Thyroid gland (tissue), 4 donors: ENCODE measurements at places on chromosomes 13 and 19. TPM values are rescaled to one million over a fixed set of nuclear protein-coding genes. Genes with fewer than 3 reads are reported as not detected.

- no peaks in the 10 kb centered on the region for H3K4me1 ChIP-seq
- H3K36me3 ChIP-seq: no peaks in the 10 kb centered on the region
- H3K27ac ChIP-seq: no peak overlapping the region
- no peak for DNase-seq
- no peaks in the 10 kb centered on the region for H3K27me3 ChIP-seq
Observed at GRCh38 chr19:56959205-56959604, 118.7 kb upstream of the PEG3 start.

- H3K27me3 ChIP-seq: no peaks in the 10 kb centered on the region
- no peak for DNase-seq
- H3K27ac ChIP-seq: no peak overlapping the region
- no peak overlapping the region for H3K4me3 ChIP-seq
- H3K36me3 ChIP-seq: no peaks in the 10 kb centered on the region
- H3K4me1 ChIP-seq: peaks cover 21% of the 10 kb centered on the region
Observed at GRCh38 chr19:38737281-38737865, 6.9 kb downstream of the CAPN12 start.

FOXO1 gene
- 65.2 TPM for total RNA-seq

CPT1C gene
- total RNA-seq: 2.6 TPM

IZUMO2 gene
- not detected for total RNA-seq

PSG1 gene
- 1.3 TPM for total RNA-seq

DNA sequence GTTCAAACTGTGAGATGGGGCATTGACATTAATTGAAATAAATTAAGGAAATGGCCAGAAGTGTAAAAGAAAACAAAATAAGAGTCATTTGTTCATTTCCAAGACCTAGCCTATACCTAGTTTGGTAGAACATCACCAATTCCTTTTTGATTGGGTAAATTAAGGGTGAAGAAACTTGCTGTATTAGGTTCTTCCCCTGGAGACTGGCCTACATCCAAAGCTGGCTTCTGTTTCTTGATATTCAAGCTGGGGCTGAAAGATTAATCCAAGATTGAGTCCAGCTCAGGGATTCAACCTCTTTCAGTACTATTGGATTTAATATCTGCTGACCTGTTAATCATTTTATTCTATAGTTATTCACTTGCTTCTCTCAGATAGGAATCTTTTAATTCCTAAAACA is 183.2 kb downstream of the GPC6 start:
- DNase-seq: no peak
- H3K27ac ChIP-seq: no peak overlapping the region
- no peaks in the 10 kb centered on the region for H3K36me3 ChIP-seq

GRCh38 chr19:2613507-2614295 is 88.8 kb downstream of the GNG7 start:
- H3K27ac ChIP-seq: no peak overlapping the region
- H3K27me3 ChIP-seq: no peaks in the 10 kb centered on the region
- H3K4me1 ChIP-seq: peaks cover 25% of the 10 kb centered on the region
- no peak overlapping the region for H3K4me3 ChIP-seq
- DNase-seq: peak; percentile 42
- no peaks in the 10 kb centered on the region for H3K36me3 ChIP-seq

GRCh38 chr13:59280297-59280696 is 883.4 kb downstream of the DIAPH3 start:
- H3K4me3 ChIP-seq: no peak overlapping the region
- H3K4me1 ChIP-seq: peaks cover 5% of the 10 kb centered on the region
- no peak overlapping the region for H3K27ac ChIP-seq
- no peaks in the 10 kb centered on the region for H3K27me3 ChIP-seq
- no peak for DNase-seq

GRCh38 chr19:47095476-47096099 is 18.0 kb downstream of the ZC3H4 start:
- H3K4me3 ChIP-seq: no peak overlapping the region
- no peaks in the 10 kb centered on the region for H3K36me3 ChIP-seq
- no peaks in the 10 kb centered on the region for H3K27me3 ChIP-seq
- H3K27ac ChIP-seq: peak overlapping the region; percentile 92
- DNase-seq: peak; percentile 28

SOX1 gene
- not detected for total RNA-seq

DNA sequence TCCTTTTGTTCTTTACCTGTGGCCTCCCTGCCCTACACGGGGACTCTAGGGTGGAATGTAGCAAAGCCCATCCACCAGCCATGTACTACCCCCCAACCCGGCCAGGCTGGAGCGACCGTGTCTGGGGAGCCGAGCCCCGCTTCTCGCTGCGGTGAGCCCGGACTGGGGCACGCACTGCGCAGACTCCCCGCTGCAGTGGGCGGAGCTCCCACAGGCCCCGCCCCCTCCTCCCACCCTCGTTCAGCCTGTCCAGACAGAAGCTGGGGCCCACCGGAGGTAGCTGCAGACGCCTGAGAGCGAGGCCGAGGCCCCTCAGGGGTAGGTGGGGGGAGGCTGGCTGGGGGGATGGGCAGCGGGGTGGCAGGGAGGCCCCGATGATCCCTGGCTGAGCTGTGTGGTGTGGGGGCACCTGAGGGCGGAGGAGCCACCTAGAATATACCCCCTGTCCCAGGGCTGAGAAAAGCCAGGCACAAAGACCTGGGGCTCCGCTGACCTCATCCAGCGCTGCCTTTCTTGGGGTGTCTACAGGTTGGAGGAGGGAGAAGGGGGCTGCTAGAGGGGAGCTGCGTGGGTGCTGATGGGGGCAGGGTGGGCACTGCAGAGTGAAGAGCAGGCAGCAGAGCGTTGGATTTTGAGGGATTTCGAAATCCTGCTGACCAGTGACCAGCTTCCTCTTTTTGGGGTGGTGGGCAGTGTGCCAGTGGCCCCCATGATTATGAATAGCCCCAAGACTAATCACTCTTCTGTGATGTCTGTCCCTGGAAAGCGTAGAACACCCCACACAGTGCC is 17.3 kb downstream of the PLD3 start:
- H3K4me3 ChIP-seq: no peak overlapping the region
- no peak overlapping the region for H3K27ac ChIP-seq
- peaks cover 9% of the 10 kb centered on the region for H3K4me1 ChIP-seq

DNA sequence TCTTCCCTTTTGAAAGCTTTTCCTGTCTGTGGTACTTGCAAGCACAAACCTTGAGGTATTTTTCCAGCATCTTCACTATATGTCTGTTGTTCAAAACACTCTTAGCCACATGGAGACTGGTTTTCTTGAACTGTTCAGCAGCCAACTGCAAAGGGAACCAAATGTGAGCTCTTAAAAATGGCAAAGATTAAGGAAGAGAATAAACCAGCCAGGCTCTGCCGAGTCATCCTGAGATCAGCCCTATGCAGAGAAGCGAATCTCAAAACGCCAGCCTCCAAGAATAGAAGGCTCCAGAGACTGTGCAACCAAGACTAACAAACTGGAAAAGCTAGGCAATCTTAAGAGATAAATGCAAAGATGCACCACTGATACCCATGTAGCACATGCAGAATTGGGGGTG is 20.7 kb downstream of the AKAP8 start:
- H3K27me3 ChIP-seq: no peaks in the 10 kb centered on the region
- no peak overlapping the region for H3K4me3 ChIP-seq
- H3K36me3 ChIP-seq: peaks cover 61% of the 10 kb centered on the region
- DNase-seq: no peak
- H3K4me1 ChIP-seq: no peaks in the 10 kb centered on the region

DNA sequence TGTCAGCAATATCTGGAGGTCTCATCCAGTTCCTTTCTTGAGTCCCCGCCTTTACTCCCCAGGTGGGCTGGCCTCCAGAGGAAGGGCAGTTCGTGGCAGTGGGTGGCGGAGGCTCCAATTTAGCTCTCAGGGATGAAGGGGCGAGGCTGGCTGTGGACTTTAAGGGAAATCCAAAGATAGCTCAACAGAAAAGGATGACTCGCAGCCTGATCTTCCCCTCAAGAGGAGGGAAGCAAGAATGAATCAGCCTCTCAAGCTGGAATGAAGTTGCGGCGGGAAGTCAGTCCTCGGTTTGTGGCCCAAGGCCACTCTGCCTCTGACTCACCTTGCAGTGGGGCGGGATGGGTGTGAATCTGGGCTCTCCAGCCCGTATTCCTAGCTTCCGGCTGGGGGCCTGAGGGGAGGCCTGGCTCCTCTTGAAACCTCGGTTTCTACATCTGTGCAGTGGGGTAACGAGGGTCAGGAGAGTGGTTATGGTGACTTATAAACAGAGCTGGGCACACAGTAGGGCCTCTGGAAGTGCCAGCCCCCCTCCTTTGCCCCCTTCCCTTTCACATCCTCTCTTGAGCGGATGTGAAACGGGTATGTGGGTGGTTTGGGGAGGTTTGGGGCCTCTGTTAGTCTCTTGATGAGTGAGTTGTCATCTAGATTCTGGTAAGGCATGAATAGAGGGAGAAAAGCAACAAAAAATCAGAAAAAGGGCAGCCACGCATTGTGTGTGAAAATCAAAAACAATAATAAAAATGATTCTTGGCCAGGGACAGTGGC is 10.5 kb upstream of the SMG9 start:
- no peaks in the 10 kb centered on the region for H3K27me3 ChIP-seq
- no peaks in the 10 kb centered on the region for H3K36me3 ChIP-seq
- peaks cover 12% of the 10 kb centered on the region for H3K4me1 ChIP-seq
- no peak for DNase-seq
- H3K4me3 ChIP-seq: no peak overlapping the region
- peak overlapping the region; percentile 63 for H3K27ac ChIP-seq

DNA sequence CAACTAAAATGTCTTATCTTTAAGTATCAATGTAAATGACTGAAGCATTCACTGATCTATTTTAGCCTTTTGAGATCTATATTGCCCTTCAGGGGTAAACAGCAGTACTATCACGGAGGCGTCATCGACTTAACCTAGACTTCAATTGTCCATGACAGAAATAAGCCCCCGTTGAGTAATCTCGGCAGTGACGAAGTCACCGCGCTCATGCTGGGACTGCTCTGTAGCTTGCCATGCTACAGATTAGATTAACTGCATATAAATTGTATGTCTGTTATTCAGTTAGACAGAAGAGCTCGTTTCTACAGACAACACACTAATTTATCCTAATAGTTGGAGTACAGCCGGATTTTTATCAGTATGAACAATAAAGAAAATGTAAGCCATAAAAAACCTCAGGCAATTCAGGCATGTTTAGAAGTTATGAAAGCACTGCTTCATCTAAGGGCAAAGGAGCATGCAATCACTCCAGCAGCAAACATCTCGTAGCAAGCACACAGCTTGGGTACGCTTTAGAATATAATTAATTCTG is 56.6 kb downstream of the TUBGCP3 start:
- H3K27me3 ChIP-seq: no peaks in the 10 kb centered on the region
- H3K27ac ChIP-seq: no peak overlapping the region
- no peaks in the 10 kb centered on the region for H3K36me3 ChIP-seq
- no peaks in the 10 kb centered on the region for H3K4me1 ChIP-seq
- DNase-seq: no peak

GRCh38 chr19:42086770-42087550 is 11.0 kb downstream of the ZNF574 start:
- no peak overlapping the region for H3K27ac ChIP-seq
- DNase-seq: no peak
- H3K4me1 ChIP-seq: no peaks in the 10 kb centered on the region
- H3K4me3 ChIP-seq: no peak overlapping the region
- no peaks in the 10 kb centered on the region for H3K36me3 ChIP-seq

LILRA5 gene
- 0.45 TPM for total RNA-seq

DNA sequence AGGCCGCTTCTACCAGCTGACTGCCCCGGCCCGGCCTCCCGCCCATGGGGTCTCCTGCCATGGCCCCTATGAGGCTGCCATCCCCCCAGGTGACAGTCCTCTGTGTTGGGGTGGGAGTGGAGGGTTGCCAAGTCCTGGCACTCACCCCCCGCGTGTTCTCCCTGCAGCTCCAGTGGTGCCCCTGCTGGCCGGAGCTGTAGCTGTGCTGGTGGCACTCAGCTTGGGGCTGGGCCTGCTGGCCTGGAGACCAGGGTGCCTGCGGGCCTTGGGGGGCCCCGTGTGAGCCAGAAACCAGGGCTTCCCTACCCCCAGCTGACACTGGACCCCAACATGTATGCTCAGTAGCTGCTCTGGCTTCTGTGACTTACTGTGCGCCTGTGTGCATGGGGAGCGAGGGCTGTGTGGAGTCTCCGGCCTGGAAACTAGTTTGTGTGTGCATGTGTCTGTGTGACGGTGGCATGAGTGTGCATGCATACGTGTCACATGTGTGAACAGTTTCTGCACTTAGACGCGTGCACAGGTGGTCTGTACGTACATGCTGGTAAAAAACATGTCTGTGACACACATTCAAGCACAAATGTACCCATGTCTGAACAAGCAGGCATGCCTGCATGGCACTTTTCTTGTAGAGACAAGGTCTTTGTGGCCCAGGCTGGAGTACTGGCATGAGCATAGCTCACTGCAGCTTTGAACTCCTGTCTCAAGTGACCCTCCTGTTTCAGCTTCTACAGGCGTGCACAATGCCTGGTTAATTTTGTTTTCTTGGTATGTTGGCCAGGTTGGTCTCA is 4.9 kb downstream of the ACP4 start:
- peak; percentile 10 for DNase-seq
- peaks cover 14% of the 10 kb centered on the region for H3K36me3 ChIP-seq
- H3K4me1 ChIP-seq: no peaks in the 10 kb centered on the region
- no peak overlapping the region for H3K27ac ChIP-seq
- H3K27me3 ChIP-seq: no peaks in the 10 kb centered on the region

DNA sequence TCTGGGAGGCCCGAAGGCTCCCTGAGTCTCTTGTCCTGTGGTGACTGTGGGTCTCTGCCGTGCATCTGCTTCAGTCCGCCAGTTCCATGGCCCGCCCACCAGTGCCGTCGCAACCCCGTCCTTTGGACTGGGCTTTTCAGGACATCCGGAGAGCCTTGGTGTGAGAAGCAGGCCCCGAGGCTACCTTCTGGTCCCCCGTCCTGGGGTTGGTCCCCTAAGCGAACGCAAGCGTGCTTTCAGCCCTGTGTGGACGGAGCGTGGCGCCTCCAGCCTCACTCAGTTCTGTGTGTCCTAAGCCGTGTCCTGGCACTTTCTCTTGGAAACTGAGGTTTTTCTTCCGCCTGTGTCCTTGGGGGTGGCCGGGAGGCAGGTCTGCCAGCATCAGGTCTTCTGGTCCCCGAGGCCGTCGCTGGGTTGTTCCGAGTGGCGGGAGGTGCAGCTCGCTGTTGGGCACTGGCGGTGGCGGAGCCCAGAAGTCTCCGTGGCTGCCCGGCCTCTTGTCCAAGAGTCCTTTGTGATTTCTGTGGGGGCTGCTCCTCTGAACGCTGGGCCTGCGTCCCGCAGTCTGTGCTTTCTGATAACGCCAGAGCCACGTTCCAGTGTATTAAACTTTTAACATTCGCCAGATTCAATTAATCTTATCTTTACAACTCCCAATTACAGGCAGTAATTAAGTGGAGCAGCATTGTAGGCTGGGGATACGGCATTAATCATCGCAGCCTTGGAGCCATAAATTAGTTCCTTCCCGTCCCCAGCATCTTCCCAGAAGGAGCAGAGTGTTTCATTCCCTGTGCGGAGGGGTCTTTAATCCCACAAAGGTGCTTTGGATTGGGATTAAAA is 99.5 kb downstream of the KDM4B start:
- peaks cover 6% of the 10 kb centered on the region for H3K4me1 ChIP-seq
- DNase-seq: no peak
- peaks cover 14% of the 10 kb centered on the region for H3K36me3 ChIP-seq
- no peak overlapping the region for H3K4me3 ChIP-seq

BEST2 gene
- total RNA-seq: not detected

- H3K4me3 ChIP-seq: no peak overlapping the region
- H3K36me3 ChIP-seq: no peaks in the 10 kb centered on the region
- H3K27me3 ChIP-seq: no peaks in the 10 kb centered on the region
- H3K27ac ChIP-seq: no peak overlapping the region
- no peaks in the 10 kb centered on the region for H3K4me1 ChIP-seq
- no peak for DNase-seq
Observed at GRCh38 chr13:55981381-55981780, 1159.3 kb upstream of the PRR20A start.

APOC4 gene
- total RNA-seq: not detected

GRCh38 chr19:4186087-4186993 is 3.9 kb downstream of the ANKRD24 start:
- no peaks in the 10 kb centered on the region for H3K36me3 ChIP-seq
- H3K27ac ChIP-seq: no peak overlapping the region
- no peaks in the 10 kb centered on the region for H3K27me3 ChIP-seq
